ENCODE measurements at places on chromosomes 7 and 10. TPM values are rescaled to one million over a fixed set of nuclear protein-coding genes. Genes with fewer than 3 reads are reported as not detected.

DNA sequence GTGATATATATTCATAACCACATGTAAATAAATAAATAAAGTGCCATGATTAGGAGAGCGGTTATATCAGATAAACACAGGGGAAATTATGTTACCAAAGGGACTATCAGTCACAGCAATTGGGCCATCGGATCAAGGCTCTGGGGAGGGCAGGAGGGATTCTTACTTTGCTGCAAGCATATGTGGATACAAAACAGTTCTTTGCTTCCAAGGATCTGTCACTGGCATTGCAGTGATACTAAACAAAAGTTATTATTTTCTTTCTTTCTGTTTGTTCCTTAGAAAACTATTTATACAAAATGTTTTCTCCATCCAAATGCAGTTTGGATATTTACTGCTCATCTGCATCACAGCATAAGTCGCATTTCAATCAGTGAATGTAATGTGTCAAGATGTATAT lies 188.4 kb upstream of the MGMT start:
- H3K4me1 ChIP-seq, result peaks cover 8% of the 10 kb centered on the region
- peaks cover 37% of the 10 kb centered on the region for H3K27me3 ChIP-seq
- no peak overlapping the region for H3K27ac ChIP-seq
- no peak overlapping the region for H3K4me3 ChIP-seq

DNA sequence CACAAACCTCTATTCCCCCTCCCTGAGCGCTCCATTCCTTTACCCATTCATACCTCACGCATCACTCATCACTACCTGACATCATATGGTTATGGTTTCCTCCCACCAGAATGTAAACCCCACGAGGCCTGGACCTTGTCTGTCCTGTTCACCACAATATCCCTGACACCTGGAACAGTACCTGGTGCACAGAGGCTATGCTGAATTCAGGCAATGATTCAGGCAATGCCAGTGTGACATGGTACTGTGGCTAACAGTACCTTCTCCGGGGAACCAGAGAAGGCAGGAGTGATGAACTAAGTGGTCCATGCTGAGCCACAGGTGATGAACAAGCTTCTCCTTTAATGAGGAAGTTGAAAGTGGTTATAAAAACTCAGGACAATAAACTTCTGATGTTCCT lies 202.5 kb upstream of the PLXNA4 start:
- peak overlapping the region; percentile 74 for H3K27ac ChIP-seq
- peaks cover 4% of the 10 kb centered on the region for H3K36me3 ChIP-seq
- no peak overlapping the region for H3K4me3 ChIP-seq
- H3K27me3 ChIP-seq, result no peaks in the 10 kb centered on the region

DNA sequence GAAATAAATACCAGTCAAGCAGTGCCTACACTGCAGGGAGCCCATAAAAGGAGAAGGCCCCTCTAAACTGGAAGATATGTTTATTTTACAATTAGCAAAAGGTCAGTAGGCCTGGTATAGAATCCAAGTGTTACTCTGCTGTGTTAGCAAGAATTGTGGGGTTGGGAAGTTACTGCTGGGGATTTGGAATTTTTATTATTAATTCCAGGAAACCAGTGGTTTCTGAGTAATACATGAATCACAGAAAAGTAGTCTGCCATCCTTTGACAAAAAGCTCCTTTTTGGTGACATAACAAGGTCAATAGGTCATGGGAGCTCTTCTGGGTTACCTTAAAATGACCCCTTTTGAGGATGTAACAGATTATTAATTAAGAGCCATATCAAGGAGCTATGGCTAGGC lies 67.4 kb downstream of the ZNF92 start:
- no peak for DNase-seq
- H3K36me3 ChIP-seq, result no peaks in the 10 kb centered on the region
- H3K4me1 ChIP-seq, result no peaks in the 10 kb centered on the region
- H3K4me3 ChIP-seq, result no peak overlapping the region

DNA sequence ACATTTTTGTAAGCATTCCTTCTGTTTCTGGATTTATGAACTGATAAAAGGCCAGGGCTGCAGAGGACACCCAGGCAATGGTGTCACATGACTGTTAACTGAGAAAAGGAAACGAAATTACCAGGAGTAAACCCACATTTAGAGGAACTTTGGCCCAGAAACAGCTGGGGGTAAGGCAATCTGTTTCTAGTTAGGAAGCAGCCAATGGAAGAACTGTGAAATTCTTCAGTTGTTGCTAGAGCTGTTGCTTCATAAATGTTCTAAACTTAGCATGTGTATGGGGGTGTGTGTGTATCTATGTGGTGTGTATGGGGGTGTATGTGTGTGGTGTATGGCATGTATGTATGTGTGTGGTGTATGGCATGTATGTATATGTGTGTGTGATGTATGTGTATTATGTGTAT lies 11.8 kb upstream of the PDCD4 start:
- H3K27me3 ChIP-seq, result no peaks in the 10 kb centered on the region
- peak overlapping the region; percentile 99 for H3K27ac ChIP-seq
- no peaks in the 10 kb centered on the region for H3K36me3 ChIP-seq
- no peak for DNase-seq

- H3K4me1 ChIP-seq, result no peaks in the 10 kb centered on the region
- H3K27ac ChIP-seq, result no peak overlapping the region
- H3K4me3 ChIP-seq, result no peak overlapping the region
- no peak for DNase-seq
- H3K36me3 ChIP-seq, result no peaks in the 10 kb centered on the region
These were observed 56.0 kb downstream of the ZPBP start for GRCh38 chr7:50037086-50037485.

The MPP7 gene
- 33.3 TPM for polyA plus RNA-seq

- H3K36me3 ChIP-seq, result peaks cover 2% of the 10 kb centered on the region
- H3K4me3 ChIP-seq, result no peak overlapping the region
- H3K27ac ChIP-seq, result no peak overlapping the region
- peaks cover 3% of the 10 kb centered on the region for H3K27me3 ChIP-seq
- no peak for DNase-seq
- no peaks in the 10 kb centered on the region for H3K4me1 ChIP-seq
These were observed 46.4 kb upstream of the CC2D2B start for GRCh38 chr10:95861386-95861785.

GRCh38 chr7:123352973-123353372 lies 153.2 kb upstream of the SLC13A1 start:
- no peaks in the 10 kb centered on the region for H3K4me1 ChIP-seq
- no peak overlapping the region for H3K4me3 ChIP-seq
- no peak for DNase-seq

DNA sequence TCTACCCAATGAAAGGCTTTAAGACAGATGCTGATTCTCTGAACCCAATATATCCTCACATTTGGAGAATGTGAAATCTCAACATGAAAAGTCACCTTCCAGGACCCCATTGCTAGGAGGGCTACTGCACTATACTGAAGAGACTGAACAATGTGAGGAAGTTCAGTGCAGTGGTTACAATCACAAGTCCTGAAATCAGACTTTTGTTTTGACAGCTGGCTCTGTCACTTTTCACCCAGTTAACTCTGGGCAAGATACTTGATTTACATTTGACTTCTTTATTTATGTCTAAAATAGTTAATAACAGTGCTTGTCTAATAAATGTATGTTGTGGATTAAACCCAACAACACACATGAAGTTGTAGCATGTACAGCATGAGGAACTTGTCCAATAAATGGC lies 14.8 kb upstream of the VWDE start:
- H3K27me3 ChIP-seq, result peaks cover 4% of the 10 kb centered on the region
- DNase-seq, result no peak
- no peaks in the 10 kb centered on the region for H3K36me3 ChIP-seq
- no peaks in the 10 kb centered on the region for H3K4me1 ChIP-seq
- no peak overlapping the region for H3K4me3 ChIP-seq

GRCh38 chr10:103854265-103854685 lies 1.1 kb downstream of the SH3PXD2A start:
- no peak for DNase-seq
- H3K27me3 ChIP-seq, result peaks cover 52% of the 10 kb centered on the region
- H3K4me1 ChIP-seq, result peaks cover 27% of the 10 kb centered on the region
- no peak overlapping the region for H3K27ac ChIP-seq
- H3K36me3 ChIP-seq, result no peaks in the 10 kb centered on the region

GRCh38 chr7:101964680-101965452 lies 147.4 kb downstream of the CUX1 start:
- H3K27me3 ChIP-seq, result no peaks in the 10 kb centered on the region
- no peak overlapping the region for H3K4me3 ChIP-seq
- H3K4me1 ChIP-seq, result peaks cover 17% of the 10 kb centered on the region

DNA sequence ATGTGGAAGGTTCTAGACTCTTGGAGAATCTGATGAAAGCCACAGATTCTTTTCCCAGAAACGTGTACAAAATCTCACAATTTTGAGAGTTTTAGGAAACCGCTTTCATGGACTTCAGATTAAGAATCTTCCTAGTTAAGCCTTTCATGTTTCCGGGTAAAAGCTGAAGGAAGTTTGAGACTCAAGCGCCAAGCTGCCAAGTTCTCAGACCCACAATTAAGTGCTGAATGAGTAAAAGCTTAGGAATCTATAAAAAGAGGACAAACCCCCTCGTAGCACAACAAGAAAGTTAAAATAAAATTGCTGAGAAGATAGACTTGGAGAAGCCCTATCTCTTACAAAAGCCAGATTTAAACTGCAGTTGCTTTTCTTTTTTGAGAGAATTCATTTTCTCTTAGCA lies 99.6 kb downstream of the ST8SIA6 start:
- DNase-seq, result no peak
- H3K27me3 ChIP-seq, result peaks cover 13% of the 10 kb centered on the region
- H3K4me3 ChIP-seq, result no peak overlapping the region
- no peaks in the 10 kb centered on the region for H3K36me3 ChIP-seq
- H3K27ac ChIP-seq, result no peak overlapping the region
- no peaks in the 10 kb centered on the region for H3K4me1 ChIP-seq
